ENCODE measurements at places on chromosomes 4 and X.

DNA sequence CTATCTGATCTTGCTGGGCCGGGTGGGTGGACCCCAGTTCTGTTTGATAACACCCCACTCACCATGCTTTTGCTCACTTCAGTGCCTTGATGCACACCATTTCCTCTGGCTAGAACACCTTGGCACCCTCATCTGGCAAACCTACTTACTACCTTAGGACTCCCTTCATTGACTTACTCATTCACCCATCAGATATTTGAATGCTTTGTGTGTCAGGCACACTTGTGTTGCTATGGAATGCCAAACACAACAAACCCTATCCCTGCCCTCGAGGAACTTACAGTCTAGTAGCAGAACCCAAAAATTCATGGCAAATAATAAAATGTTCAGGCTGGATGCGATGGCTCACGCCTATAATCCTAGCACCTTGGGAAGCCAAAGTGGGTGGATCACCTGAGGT lies 13.9 kb downstream of the CCNG2 start:
- DNase-seq = no peak

GRCh38 chr4:123587983-123588494 lies 191.4 kb downstream of the SPRY1 start:
- no peak for DNase-seq

GRCh38 chr4:163111588-163111987 lies 55.1 kb downstream of the NAF1 start:
- peak; percentile 4 for DNase-seq

DNA sequence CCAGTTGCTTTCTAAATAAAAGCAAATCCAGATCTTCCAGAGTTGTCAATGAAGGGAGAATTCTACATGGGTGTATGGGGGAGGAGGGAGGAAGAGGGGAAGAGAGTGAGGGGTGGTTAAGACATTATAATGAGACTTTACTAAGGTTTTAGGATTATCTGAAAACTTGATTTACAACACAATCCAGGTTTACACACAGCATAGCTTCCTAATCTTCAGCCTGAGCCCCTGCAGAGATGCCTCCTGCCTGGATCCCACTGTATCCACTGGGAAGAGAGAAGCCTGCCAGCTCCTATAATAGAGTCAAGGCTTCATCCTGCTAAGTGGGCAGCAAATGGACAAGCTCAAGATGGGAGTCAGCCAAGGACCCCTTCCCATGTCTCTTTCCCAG lies 85.6 kb upstream of the KIT start:
- DNase-seq = no peak

GRCh38 chr4:111984169-111984819 lies 161.0 kb upstream of the FAM241A start:
- DNase-seq = no peak

GRCh38 chrX:43000121-43000520 lies 222.2 kb upstream of the PPP1R2C start:
- no peak for DNase-seq

Measured in retinal pigment epithelial cell (primary cell).